ENCODE measurements at places on chromosomes 6 and 20.

DNA sequence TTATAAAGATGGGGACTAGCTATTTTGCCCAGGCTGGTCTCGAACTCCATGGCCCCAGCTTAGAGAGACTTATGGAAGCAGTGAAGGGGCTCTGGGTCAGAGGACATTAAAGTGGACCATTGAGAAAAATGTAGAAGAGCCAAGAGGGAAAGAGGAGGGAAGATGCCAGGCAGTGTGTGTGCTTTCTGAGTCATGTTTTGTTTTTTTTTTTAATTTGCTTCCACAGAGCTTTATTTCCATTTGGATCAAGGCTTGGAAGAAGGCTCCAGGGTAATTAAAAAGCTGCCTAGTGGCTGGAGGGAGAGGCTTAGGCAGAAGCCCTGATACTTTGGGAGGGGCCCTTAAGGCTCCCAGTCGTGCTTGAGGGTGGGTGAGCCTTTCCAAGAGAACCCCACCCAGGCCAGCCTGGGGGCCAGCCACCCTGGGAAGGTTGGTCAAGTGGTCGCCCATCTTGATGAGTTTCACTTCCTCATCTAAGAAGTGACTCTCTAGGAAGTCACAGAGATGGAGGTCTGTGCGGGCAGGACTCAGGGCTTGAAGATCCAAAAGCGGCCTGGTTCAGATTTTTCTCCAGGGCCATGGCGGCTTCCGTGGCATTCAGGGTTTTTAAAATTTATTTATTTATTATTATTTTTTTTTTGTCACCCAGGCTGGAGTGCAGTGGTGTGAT lies 3.0 kb upstream of the ZNF335 start:
- DNase-seq, result no peak

GRCh38 chr20:32078791-32079190 lies 26.7 kb downstream of the HCK start:
- no peak for DNase-seq

DNA sequence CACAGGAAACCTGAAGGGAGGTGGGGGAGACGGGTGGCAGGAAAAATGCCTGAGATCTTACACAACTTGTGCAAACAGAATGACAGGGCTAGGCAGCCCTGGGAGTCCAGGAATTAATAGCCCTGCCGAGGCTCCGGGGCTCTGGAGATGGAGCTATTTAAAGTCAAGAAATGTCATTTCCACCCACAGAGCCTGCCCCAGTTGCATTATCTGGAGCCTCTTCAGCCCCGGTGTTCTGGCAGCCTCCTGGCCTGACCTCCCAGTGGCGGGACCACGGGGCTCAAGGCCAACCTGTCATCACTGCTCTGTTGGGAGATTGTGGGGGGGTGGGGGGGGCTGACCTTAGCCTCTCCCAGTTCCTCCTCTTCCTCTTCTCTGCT lies 28.5 kb upstream of the SCUBE3 start:
- DNase-seq, result no peak

DNA sequence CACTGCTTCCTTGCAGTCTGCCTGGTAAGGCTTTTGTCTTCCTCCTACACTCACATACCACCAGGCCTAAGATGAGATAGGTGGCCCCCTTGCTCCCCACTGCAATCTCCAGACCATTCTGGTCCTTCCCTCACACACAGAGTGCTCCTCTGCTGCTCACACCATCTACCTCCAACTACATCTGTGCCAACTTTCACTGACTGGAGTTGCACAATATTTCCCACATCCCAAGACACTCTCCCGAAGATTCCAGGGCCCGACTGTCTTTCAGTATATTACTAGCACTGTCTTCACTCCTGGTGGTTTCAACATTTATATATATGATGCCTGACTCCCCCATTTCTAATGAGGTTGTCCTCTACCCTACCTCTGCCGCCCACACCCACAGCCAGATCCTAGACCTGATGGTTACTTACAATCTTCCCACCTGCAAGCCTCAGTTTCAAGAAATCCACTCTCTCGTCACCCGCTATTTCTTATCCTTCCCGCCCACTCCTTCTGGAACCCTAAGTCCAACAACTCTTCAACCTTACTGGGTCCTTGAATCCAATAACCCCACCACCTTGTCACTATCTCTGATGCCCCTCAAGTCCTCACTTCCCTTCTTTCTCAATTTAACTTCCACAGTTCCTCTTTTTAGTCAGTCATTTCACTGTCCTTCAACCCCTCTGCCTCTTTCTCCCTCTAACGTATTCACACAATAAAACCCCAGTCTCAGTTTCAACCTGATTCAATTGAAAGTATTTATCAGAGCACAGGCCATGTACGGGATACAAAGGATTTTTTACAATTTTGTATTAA lies 21.6 kb downstream of the RALGAPA2 start:
- DNase-seq, result no peak

- no peak for DNase-seq
These were observed 589 bp downstream of the RNF5 start for GRCh38 chr6:32178547-32179440.

- DNase-seq, result peak; percentile 28
These were observed 56.2 kb upstream of the EPB41L1 start for GRCh38 chr20:36098364-36098763.

DNA sequence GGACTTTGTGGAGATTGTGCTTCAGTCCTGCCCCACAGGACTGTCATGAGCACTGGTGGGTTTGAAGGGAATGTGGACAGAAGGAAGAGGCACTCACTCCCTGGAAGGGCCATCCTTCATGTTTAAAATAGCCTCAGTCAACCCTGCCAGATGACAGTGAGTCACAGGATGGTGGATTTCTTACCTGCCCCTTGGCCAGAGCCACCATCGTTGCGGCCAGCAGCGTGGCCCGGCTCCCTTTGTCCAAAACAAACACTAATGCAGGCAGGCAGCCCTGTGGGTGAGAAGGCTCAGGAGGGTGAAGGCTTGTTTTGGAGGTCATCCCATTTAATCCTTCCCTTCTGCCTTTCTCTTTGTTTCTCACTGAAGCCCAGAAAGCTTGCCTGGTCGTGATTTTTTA lies 422.7 kb downstream of the CD83 start:
- DNase-seq, result no peak

- peak; percentile 92 for DNase-seq
These were observed 8.2 kb upstream of the MTHFD1L start for GRCh38 chr6:150857062-150857944.

- no peak for DNase-seq
These were observed 44.9 kb downstream of the MYT1 start for GRCh38 chr20:64209148-64209547.

Data from skin of body (tissue), 3 donors.